ENCODE measurements at places on chromosomes 11 and 22.

DNA sequence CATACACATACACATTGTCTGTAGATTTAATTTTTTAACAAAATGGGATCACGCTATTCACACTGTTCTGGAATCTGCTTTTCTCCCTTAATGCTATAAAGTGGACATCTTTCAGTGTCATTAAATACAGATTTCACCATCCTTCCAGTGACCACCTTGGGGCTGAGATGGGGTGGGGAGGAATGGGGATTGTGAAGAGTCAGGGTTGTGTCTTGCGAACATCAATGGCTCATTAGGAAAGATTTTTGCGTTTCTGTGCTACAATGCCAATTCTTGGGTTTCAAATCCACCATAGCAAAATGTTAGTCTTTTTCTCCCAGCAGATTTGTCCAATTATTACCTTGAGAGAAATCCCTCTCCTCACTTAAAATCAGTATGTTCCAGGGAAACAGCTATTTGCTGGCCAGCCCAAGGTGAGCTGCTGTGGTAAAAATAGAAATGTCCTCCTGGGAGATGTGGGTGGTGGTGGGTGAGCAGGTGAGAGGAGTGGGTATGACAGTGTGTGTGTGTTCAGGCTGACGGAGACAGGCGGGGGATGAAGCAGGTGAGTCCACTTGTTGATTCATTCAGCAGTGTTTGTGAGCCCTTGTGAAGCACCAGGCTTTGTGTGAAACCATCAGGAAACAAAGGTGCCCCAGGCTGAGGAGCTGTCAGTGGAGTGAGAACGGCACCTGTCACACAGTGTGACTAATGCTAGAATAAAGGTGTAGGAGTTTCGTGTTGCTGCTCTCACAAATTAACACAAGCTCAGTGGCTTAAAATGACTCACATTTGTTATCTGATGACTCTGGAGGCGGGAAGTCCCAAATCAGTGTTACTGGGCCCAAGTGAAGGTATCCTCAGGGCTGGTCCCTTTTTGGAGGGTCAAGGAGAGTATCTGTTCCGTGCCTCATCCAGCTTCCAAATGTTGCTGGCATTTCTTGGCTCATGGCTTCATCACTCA, 1.7 kb upstream of the CBX6 start:
- no peak for DNase-seq

DNA sequence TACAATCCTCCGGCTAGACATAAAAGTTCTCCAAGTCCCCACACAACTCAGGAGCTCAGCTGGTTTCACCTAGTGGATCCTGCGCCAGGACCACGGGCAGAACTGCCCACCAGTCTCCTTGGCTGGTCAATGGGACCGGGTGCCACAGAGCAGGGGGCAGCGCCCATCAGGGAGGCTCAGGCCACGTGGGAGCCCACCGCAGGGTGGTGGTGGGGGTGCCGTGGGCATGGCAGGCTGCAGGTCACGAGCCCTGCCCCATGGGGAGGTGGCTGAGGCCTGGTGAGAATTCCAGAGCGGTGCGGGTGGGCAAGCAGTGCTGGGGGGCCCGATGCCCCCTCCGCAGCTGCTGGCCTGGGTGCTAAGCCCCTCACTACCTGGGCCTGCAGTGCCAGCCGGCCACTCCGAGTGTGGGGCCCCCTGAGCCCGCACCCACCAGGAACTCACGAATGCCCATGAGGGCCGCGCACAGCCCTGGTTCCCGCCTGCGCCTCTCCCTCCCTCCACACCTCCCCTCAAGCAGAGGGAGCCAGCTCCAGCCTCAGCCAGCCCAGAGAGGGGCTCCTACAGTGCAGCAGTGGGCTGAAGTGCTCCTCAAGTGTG, 1091.9 kb upstream of the TENM4 start:
- DNase-seq: no peak

- DNase-seq: no peak
These were observed 131.6 kb upstream of the HSD17B12 start for GRCh38 chr11:43548916-43549315.

- peak; percentile 54 for DNase-seq
These were observed 3.7 kb upstream of the CLDN5 start for GRCh38 chr22:19527861-19528417.

DNA sequence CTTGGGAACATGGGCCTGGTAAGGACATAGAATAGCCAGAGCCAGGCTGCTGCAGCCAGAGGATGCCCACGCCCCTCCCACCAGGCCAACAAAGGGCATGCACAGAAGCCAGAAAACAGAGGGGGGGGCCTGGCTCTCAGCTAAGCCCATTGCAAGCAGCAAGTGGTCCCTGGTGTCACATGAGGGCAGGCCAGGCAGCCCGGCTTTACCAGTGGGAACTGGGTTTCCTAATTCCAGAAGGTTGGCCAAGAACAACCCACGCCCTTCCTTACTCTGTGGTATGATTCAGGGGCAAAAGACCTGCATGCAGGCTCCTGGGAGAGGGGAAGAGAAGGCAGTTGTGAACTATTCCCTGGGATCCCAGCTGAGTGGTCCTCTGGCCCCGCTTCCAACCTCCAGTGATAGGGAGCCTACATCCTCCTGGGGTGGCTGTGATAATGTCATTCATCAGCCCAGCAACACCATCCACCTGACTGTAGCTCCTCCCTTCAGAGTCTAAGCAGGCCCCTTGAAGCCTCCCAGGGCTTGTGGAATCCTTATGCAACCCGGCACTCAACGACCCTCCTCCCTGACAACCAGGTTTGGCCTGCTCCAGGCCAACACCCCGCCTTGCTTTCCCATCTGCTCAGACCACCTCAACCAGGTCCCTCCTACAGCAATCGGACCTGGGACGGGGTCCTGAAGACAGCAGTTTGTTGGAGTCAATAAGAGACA, 62.1 kb upstream of the LMO1 start:
- DNase-seq: no peak

GRCh38 chr11:47415949-47416472, 7.6 kb downstream of the SLC39A13 start:
- DNase-seq: peak; percentile 96

DNA sequence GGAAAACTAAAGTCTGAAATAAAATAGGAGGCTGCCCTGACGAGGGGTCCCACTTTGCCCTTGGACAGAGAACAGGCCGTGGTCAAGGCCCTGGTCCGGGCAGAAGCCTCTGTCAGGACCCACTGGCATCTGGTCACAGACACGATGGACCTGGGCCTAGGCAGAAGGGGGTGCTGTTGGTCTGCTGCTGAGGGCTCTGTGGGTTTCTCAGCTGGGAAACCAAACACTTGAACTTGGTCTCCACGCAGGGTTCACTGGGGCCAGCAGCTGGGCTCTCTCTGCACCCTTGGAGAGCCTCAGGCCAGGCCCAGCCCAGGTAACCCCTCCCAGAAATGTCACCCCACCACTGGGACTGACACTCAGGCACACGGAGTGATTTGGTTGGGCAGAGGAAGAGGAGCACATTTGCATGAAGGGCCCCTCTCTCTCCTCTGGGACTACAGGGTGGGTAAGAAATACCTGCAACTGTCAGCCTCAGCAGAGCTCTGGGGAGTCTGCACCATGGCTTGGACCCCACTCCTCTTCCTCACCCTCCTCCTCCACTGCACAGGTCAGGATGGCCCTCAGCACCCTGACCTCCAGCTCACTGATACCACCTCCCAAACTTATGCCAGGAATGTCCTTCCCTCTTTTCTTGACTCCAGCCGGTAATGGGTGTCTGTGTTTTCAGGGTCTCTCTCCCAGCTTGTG, 48.1 kb upstream of the TOP3B start:
- peak; percentile 8 for DNase-seq

DNA sequence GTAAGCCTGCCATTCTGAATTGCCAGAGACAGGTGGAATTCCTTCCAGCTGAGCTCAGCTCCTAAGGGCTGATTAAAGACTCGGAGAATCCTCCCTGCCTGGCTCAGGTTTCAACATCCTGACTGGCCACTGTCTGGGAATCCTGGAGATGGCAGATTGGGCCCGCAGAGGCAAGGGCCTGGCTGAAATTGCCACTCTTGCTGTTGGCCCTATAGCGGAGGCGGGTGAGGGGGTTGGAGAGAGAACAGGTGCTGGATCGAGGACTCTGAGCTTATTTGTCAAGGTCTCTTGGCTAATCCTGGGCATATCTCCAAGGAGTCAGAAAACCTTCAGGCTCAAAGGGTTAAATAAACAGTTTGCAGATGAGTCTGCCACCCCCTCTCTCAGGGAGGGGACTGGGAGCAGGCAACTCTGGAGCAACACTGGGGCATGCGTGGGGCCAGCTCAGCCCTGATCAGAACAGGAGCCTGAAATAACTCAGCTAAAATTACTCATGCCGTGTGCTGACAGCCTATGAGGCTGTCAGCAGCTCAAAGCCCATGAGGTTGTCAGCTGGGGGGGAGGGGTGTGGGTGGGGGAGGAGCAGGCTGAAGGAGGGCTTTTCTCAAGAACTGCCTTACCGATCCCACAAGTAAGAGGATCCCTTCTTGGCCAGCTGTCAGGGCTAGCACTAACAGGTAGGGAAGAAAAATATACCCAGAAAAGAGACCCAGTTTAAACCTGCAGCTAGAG, 14.7 kb upstream of the MFRP start:
- peak; percentile 59 for DNase-seq

- DNase-seq: no peak
These were observed 52.6 kb downstream of the MICAL3 start for GRCh38 chr22:17971711-17972110.

DNA sequence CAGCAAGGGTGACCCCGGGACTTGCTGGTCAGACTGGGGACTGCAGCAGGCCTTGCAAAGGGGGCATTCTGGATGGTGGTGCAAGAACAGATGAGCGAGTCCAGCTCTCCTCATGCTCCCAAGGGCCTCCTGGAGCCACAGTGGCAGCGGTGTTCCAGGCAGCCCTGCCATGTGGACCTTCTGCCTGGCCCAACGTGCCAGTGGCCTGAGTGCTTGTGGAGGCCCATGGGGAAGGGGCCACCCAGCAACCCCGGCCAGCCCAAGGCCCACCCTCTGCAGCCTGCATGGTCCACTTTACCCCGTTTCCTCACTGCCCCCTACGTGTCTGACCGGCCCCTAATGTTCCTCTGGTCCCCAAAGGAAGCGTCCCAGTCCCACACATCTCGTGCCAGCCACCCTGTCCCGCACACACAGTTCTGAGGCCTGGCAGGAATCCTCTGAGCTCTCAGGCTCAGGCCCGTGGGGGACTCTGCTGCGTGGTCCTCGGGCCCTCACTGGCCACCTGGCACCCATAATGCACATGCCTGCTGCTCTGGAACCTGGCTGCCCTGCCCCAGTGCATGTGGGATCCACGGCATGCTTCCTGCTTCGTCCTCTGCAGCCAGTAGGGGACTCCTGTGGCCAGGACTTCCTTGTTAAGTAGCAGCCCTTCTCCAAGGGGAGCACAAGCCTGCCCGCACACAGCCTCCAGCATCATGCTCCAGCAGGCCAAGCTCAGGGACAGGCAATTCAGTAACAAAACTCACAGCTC, 85.5 kb downstream of the DGCR2 start:
- DNase-seq: peak; percentile 13

DNA sequence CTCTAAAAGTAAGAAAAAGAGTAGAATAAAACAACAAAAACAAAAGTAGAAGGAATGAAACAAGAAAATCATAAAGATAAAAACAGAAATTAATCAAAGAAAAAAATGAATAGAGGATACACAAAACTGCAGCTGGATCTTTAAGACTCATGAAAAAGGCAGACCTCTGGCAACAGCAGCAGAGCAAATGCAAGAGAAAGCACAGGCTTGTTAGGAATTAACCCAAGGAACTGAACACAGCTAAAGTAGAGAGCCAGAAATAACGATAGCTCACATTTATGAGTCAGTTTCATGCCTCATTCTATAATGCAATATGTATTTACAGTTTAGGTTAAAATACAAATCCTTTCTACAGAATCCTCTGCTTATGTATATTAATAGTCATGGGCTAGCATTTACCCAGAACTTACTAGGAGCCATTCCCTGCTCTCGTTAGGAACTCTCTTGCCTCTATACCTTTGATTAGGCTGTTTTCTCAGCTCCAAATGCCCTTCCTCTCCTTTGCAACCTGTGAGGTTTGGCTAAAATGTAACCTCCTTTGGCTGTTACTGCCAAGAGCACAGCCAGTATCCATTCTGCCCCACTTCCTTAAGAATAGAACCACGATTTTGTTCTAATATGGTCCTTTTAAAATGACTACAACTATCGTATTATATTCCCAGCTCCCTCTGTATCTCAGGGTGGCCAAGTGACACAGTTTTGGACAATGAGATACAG, 38.3 kb upstream of the NFAM1 start:
- peak; percentile 14 for DNase-seq

DNA sequence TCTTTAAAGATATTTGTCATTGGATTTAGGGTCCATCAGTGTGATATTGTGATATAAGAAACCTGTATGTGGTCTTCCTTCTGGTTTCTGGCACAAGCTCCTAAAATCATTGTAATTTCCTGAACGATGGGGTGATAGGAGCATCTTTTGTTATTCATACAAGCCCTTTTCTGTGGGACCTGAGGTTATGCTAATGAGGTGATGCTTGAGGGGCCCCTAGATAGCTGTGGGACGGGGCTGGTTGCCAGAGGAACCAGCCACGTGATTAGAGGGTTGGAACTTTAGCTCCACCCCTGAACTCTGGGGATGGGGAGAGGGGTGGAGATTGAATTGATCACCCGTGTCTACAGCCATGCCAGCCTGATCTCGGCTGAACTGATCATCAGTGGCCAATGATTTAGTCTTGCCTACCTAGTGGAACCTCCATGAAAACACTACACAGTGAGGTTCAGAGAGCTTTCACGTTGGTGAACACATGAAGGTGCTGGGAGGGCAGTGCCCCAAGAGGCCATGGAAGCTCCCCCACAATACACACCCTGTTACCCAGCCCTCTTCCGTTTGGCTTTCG, 62.8 kb downstream of the BCR start:
- DNase-seq: no peak

GRCh38 chr11:46674463-46675287, 25.7 kb downstream of the ARHGAP1 start:
- DNase-seq: peak; percentile 51

GRCh38 chr11:12185914-12186313, 75.5 kb downstream of the MICAL2 start:
- peak; percentile 82 for DNase-seq

DNA sequence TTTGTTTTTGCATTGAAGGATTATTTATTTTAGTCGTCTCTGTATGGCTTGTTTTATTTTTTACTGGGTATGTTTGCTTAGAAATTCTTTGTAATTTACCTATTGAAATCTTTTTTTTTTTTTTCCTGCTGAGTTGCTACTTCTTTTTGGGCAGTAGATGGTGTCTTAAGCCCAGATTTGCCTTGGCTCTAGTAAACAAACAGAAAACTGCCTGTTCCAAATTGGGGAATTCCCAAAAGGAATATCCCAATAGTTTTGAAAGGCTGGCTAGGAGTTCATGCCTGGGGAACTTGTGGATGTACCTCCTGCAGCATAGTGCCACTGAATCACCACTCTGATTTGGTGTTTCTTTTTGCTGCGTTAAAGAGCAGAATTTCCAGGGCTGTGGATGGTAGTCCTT, 17.7 kb downstream of the PAMR1 start:
- DNase-seq: no peak

- DNase-seq: no peak
These were observed 27.2 kb downstream of the CREB3L1 start for GRCh38 chr11:46304605-46305179.
